ENCODE measurements at places on chromosomes 4 and X.
A peak's percentile ranks its signal among the peaks of the same experiment; 100 is the strongest.

GRCh38 chrX:71454222-71454621 is 78.7 kb upstream of the OGT start:
- no peak for DNase-seq

GRCh38 chr4:154366956-154367355 is 124.6 kb downstream of the DCHS2 start:
- DNase-seq = no peak

GRCh38 chrX:74292808-74293123 is 11.2 kb upstream of the ZCCHC13 start:
- DNase-seq = no peak

- no peak for DNase-seq
Observed at GRCh38 chr4:11426731-11427120, 2.0 kb downstream of the HS3ST1 start.

DNA sequence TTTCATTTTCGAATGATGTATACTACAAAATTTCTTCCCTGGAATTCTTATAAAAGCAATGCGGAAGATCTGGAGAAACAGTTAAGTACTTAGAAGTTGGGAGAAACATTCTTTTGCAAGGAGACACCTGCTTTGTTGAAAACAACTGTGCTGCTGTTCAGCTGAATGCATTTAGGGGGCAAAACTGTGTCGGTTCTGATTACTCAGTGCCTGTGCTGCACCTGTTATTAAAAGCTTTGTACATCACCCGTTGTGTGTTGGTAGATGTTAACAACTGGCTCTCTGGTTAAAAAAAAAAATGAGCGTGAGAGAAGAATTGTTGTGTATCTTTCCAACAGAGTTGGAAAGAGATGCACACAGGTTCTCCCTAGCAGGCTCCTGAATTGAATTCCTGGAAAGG is 184.1 kb upstream of the HHIP start:
- DNase-seq = no peak

- no peak for DNase-seq
Observed at GRCh38 chr4:77454858-77455257, 150.8 kb upstream of the CXCL13 start.

DNA sequence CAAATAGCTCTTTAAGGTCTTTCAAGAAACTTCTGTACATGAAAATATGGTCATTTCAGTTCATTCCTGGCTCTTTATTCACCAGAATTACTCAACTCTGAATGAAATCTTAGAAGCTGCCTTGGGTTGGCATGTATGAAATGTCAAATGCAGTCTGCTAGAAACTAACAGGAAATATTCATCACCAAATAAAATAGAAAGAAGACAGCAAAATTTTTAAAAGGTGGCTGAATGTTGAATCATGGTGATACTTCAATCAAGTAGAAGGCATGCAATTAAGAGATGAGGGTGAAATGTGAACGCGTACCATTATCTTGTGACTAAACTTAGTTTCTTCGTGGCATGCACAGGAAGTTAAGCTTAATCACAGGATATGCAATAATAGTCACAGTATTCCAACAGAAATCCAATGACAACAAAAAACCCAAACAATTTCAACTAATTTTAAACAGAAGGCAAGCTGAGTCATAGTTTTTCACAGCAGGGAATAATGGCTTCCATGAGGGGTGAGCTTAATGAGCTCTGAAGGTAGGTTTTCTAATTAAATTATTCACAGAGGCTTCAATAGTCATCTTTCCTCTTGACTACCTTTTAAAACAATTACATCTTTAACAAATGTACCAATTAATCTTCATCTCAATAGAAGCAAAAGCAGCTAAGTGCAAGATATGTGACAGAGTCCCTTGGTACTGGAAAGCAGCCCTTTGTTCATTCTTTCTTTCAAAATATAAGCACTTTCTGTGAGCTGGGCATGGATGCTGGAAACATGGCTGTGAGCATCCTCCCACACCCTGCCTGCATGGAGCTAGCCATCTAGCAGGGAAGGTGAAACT is 44.5 kb downstream of the SCFD2 start:
- peak; percentile 85 for DNase-seq

DNA sequence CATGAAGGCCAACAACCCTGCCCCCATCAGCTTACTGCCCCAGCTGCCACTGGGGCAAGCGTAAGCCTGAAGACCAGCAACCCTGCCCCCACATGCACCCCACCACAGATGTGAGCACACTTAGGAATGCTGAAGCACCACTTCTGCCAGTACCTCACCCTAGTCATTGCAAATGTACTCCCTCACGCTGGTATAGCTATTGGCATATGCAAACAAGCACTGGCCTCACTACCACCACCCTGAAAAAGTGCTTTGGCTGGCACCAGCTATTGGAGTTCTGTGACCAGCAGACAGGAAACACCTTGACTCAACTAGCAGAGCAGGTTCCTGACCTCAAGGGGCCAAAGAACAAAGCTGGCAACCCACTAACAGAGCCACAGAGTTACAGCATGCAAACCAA is 534.4 kb upstream of the POU3F4 start:
- DNase-seq = no peak

- DNase-seq = no peak
Observed at GRCh38 chr4:13244444-13244843, 239.7 kb downstream of the RAB28 start.

DNA sequence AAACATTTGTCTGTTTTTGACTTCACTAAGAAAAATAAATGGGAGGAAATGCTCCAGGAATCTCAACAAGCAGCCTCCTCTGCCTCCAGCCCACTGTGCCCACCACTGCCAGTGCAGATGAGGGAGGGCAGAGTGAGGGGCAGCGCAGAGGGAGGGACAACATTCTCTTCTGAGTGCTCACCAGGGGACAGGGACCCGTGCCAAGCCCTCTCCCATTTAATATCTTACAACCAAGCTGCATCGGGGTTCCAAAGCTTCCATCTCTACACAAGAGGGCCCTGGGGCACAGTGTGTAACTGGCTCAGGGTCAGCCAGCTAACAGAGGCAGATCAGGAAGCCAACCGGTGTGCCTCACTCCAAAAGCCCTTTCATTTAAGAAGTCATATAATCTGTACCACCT is 120.4 kb downstream of the NSUN7 start:
- no peak for DNase-seq

DNA sequence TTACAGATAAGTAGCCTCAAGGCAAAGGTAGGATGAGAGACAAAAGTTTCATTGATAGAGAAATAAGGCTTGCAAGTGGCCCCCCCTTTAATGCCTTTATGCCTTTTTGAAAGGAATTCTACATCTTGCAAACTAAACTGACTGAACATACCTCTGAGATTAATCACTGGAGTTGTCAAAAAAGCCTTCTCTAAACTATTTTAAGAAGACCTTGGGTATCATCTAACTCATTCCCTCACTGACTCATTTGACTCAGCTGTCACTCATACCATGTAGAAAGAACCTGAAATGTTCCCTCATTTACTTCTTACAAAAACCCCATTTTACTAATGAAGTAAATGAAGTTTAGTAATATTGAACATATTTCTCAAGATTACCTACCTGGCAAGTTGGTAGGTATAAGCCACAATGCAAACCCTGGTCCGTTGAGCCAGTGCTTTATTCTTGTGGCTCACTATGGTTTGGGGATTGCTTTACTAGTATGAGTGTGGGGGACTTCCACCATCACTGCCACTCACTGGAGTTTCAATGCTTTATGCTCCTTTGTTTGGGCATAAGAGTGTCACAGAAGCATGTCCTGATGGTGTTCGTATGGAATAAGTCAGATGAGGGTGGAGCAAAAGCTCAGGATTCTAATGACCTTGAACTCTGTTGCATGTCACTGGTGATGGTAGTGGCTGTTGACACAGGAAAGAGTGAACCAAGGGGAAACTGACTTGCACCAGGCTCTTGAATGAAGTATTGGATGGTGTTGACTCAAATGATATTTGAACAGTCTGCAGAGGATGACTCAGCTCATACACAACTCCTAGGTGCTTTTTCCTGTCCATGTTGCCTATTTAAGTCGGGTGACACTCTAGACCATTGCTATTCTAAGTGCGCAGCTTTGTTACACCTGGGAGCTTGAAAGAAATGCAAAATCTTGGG is 305.5 kb upstream of the EMCN start:
- DNase-seq = no peak

GRCh38 chr4:41728573-41728913 is 20.0 kb downstream of the PHOX2B start:
- DNase-seq = no peak

DNA sequence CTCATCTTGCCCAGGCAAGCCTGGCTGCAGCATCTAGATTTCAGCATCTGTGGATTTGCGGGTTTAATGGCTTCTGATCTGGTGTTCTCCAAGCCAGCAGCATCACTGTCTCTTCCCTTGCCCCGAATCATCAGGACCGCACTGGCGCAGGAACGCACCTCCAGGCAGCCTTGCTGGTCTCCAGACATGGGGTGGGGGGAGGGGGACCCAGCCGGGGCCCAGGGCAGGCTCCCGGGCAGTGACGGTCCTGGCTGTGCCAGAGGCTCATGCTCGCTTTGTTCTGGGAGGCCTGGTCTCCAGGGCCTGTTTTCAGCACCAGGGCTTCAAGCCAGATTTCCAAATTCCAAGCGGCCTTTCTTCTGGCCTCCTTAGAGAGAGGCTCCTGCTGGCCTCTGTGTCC is 4.9 kb downstream of the CFAP99 start:
- no peak for DNase-seq

DNA sequence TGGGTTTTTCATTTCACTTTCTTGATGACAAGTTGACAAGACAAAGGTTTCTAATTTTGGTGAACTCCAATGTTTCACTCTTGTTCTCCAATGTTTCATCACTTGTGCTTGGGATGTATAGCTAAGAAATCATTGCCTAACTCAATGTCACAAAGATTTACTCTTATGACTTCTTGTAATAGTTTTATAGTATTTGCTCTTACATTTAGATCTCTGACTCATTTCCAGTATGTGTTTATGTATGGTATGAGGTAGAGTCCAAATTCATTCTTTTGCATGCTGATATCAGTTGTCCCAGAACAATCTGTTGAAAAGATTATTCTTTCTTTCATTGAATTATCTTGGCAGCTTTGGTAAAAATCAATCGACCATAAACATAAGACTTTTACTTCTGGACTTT is 12.2 kb upstream of the NWD2 start:
- DNase-seq = no peak

- DNase-seq = no peak
Observed at GRCh38 chr4:2671267-2671895, 84.8 kb downstream of the TNIP2 start.

GRCh38 chrX:39158801-39159657 is 357.8 kb downstream of the MID1IP1 start:
- peak; percentile 59 for DNase-seq

GRCh38 chrX:39516427-39516841 is 581.3 kb downstream of the BCOR start:
- DNase-seq = no peak

DNA sequence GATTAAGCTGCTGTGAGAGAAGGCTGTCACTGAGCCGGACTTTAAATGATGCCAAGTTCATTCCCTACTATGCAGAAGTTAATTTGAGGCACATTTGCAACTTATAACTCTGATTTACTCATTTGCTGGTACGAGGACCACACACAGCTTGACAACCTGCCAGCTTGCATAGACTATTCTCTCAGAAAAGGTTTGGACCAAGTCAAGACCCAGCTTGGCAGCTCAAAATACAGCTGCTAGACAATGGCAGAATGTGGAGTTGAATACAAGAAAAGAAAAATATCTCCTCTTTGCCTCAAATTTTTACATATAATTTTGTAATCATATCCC is 338.9 kb downstream of the DHX15 start:
- DNase-seq = no peak

- DNase-seq = peak; percentile 64
Observed at GRCh38 chr4:7802093-7802726, 137.5 kb downstream of the AFAP1 start.

- DNase-seq = peak; percentile 59
Observed at GRCh38 chrX:80807992-80808735, 1.5 kb downstream of the BRWD3 start.

DNA sequence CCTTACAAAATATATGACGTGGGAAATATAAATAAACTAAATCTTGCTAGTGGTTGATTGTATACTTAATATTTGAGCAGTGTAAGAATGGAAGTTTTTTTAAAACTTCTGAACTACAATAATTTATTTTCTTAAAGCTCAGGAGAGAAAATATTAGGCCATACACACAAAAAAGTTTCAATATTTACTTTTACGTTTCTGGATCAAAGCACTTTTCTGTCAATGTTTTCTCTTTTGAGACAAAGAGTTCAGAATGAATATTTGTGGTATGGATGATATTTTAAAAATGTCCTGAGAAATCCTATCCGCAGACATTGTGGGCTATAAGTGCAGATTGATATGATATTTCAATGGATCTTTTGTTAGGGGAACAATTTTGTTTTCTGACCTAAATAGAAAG is 109.9 kb downstream of the TLL1 start:
- DNase-seq = no peak

- DNase-seq = no peak
Observed at GRCh38 chrX:12352922-12353321, 214.6 kb downstream of the FRMPD4 start.

DNA sequence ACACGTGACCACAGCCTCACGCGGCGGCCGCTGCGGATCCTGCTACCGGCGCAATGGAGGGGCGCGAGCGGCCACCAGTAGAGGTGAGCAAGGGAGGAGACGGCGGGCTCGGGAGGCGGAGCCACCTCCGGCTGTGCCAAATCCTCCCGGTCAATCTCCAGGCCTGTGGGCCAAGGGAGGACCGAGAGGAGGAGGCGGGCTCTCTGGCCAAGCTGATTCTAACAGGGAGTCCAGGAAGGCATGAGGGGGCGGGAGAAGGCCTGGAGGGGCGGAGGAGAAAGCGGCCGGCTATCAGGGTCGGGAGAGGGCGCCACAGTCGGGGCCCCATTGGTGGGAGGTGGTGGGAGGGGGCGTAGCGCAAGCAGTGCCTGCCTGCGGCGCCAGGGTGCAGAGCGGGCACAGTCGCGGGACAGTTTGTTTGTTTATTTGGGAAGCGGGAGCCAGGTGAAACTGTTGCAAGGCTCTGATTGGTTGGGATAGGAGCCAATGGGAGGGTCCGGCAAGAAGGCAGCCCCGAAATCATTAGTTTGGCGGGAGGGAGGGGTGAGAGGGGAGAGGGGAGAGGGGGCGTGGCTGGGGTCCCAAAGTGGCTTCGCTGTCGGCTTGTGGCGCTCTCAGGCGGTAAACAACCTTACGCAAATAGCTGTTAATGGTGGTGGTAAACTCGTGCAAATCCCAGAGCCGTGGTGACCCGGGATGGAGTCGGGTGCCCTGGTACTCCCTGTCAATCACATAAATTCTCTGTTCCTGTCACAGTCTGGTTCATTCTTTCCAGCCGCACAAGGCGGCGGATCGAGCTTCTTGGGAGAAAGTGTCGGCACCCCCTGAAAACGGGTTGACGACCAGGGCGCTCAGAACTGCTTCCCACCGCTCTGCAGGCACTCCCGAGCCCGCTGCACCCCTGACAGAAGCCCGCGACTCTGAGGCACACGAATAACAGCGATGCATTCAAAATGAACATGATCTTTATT is at the start of gene IRS4:
Gene IRS4, minus strand, starts transcription at position 55 of the 971 bp plus-strand sequence.
- DNase-seq = no peak

- DNase-seq = no peak
Observed at GRCh38 chr4:53098681-53099121, 236.6 kb downstream of the RASL11B start.

GRCh38 chr4:145755802-145756201 is 75.9 kb downstream of the C4orf51 start:
- no peak for DNase-seq
